ENCODE measurements at places on chromosomes 12 and 14.

DNA sequence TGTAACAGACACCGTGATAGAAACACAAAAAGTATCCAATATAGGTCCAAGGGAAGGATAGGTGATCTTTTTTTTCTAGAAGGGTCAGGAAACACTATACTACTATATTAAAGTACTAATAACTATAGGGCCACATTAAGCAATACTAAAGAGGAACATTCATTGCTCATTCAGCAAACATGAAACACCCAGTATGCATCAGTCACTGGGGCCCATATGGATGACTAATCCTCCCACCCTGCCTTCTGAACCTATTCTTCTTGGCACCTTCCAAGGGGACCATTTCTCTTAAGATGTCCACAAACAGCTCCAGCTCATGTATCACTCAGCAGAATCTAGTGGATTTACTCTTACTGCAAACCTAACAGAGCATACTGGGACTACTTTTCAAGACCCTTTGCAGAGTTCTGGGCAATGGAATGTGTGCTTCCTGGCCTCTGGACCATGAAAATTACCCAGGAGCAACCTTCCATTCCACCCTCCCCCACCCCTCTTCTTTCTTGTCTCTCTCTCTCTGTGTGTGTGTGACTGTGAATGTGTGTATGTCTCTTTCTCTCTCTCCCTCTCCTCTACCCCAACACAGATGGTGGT lies 187.9 kb downstream of the EPS8 start:
- DNase-seq: no peak

DNA sequence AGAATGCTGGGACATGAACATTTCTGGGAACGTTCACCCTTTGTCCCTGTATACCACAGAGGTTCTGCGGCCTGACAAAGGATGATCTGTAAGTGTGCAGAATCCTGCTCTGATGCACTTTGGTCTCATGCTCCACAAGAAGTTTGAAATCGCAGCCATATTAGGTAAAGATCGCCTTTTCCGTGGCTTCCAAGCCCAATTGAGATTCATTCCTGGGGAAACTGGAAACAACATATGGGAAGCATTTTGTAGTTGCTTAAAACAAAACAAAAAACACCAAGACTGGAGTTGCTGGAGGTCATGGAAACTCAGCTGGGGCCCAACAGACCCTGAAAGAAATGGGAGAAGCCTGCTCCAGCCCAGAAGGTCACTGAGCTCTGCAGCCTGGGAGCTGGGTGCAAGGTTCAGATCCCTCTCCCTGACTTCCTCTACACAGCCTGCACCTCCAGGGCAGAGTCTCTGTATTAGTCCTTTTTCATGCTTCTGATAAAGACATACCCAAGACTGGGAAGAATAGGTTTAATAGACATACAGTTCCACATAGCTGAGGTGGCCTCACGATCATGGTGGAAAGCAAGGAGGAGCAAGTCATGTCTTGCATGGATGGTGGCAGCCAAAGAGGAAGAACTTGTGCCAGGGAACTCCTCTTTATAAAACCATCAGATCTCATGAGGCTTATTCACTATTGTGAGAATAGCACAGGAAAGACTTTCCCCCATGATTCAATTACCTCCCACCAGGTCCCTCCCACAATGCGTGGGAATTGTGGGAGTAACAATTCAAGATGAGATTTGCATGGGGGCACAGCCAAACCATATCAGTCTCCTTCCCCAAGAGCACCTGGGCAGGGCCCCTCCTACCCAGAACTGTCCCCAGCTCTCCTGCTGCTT lies 60.8 kb upstream of the CHGA start:
- no peak for DNase-seq

DNA sequence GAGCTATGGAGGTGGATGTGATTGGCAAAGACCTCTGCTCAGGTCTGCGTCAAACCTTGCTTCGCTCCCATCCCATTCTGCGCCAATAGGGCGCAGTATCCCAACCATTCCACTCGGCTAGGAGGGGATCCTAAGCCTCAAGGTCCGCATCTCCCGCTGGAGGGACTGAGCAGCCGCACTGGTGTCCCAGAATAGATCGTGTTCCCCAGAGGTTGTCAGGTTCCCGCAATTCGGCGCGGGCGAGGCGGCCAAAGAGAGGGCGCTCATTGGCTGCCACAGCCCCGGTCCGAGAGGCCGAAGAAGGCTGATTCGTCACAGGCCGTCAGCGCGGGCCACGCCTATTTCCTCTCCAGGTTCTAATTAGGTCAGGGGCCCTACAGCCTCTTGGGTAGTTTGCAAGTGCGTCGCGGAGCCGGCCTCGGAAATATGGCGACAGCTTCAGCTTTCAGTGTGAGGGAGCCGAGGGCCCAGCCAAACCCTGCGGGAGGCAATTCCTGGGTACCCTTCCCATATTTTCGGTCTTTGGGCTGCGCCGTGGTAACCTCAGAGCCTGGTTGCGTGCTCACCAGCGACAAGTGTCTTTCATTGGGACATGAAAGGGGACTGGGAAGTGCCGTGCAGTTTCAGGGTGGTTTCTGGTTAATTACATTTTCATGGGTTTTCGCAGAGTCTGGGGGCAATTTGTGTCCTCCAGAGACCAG lies 5.0 kb downstream of the OR10AD1 start:
- no peak for DNase-seq

- DNase-seq: no peak
Measured at GRCh38 chr12:123956249-123956648, 16.4 kb downstream of the CCDC92 start.

DNA sequence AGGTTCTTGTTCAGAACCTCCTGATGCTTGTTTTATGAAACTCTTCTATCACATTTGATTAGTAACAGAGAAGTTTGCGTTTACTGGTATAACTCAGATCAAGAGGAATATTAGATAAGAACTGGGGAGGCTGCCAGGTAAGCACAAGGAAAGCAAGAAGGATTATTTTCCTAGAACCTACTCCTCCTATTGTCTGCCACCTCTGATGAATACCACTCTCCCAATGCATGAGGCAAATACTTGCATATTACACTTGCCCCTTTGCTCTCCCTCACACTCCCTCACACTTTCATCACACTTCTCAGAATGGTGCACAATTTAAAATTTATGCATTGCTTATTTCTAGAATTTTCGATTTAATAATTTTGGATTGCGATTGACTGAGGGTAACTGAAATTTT lies 43.6 kb downstream of the LIN7A start:
- no peak for DNase-seq

DNA sequence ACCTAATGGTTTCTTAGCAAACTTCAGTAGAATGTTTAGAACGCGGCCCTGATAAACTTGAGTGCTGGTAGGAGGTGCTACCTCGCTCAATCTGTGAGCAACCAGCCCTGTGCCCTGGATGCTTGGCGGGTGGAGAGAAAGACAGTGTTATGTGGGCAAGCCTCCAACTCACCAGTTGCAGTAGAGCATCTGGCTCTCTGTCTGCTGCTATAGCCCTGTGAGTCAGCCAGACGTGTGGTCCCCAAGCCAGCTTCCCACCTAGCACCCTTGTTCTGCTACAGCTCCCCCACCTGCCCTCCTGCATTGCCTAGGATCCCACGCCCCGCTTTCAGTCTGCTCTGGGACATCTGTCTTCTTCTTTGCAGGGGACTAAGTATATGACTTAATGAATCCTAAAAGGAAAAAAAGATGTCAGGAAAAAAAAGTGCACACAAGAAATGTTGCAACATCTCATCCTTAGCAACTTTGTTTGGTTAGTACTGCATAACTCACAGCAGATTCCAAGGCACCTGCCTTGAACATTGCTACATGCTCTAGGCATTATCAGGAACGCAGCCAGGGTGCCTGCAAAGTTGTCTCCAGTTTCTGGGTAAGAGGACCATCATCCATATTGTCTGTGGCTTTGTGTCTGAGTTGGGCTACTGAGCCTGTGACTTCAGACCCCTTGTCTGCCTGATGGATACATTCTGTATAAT lies 13.6 kb downstream of the SNRNP35 start:
- DNase-seq: no peak

DNA sequence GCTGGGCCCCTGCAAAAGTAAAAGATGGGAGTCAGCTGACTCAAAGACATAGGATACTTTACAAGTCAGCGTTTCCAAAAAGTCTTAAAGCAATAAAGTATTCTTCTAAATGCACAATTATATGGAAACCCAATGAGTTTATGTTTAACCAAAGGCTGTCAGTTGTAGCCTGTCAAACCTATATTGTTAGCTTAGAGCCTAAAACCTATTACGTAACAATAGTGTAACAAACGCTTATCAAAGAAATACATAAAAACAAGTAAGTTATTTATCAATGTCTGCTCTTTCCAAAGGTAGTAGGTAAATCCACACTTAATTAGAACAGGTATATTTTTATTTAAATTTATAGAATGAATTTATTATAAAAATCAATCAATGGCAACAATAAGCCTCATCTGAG lies 15.9 kb upstream of the SOS2 start:
- no peak for DNase-seq

DNA sequence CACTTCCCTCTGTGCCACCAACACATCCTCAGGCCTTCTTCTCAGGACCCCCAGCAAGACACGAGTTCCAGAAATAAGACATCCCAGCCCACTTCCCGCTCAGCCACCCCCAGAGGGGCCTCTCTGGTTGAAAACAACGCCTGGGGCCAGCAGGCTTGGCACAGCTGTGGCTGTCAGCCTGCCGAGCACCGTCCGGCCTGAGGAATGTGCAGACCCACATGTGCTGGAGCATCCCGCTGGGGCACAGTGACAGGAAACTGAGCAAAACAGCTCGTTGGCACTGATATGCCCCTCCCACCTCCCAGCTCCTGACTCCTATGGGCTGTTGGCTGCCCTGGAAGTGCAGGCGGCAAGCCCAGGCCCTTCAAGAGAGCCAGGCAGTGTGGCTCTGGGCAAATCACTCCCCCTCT lies 1.4 kb downstream of the SYNE3 start:
- no peak for DNase-seq

DNA sequence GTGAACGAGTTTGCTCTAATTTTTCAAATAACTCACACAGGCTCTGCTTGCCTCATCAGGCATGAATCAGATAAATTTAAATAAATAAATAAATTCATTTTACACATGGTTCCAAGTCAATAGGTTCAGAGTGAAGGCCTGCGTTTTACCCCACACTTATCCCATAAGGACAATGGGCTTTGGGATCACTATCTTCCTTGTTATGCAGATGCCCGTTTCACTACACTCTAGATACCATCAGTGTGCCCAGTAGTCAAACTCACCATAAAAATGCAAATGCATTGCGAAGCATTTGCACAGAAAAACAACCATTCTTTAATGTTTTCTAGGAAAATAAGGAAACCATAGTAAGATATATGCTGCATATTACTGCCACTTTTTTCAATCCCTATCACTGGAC lies 155.9 kb upstream of the CCDC196 start:
- DNase-seq: no peak

DNA sequence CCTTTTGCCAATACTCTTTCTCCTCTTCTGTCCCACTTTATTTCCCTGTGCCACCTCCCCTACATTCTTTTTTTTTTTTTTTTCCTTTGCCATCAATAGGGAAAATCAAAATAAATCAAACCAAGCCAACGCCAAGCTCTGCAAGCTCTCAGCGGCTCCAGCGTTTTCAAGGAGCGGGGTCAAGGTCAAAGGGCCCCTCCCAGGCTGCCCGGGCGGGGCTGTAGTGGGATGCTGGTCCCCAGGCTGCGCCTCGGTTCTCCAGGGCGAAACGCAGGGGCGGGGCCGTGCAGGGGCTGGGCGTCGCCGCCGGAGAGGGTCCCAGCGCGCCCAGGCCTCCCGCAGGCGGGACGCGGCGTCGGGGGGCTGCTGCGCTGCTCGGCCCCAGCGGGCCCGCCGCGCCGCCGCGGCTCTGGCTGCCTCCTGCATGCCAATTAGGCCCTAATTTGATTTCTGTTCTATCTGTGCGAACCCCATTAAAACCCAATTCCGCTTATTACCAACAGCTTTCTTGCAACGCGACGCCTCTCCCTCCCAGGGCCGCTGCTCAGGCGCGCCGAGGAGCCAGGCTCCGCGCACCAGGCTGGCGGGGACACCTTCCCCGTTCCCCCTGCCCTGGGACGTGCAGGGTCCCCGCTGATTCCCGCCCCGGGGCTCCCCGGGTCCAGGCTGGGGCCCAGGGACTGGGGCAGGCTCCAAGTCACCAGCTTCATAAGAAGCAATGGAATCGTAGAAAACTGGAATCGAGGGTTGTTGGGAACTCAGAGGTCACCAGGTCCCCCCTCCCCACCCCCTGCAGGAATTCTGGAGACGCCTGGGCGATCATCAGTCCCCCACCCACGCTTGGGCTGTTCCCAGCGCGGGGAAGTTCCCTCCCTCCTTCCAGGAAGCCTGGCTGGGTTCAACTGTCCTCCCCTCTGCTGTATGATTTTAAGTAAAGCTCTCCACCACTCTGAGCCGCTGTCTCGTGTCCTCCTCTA lies 50.7 kb upstream of the MAP1LC3B2 start:
- no peak for DNase-seq

GRCh38 chr12:73726881-73727280 lies 810.8 kb upstream of the ATXN7L3B start:
- DNase-seq: no peak

DNA sequence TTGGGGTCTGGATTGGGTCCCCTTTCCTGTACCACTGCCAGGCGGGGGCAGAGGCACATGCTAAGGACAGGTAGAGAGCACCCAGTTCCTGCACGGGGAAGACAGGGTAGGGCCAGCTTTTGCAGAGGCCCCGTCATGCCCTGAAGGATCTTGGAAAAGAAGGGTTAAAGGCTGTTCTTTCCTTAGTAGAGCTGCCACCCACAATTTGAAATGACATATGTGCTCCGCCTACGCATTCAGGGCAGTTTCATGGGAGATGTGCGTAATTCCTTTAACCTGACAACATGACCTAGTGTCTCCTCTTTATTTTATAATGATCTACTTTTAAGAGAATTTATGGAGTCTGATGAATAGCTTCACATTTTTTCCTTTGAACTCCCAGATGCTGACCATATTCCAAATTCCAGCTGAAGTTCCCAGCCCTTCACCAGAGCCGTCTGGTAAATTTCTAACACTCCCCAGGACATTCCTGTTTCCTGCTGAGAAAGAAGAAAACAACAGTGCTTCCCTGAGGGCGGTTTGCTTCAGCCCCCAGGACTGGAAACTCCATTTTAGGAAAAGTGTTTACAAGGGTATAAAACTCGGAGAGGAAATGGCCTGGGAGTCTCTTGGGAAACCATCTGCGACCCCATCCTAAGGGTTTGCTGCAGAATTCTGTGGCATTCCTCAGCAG lies 58.9 kb upstream of the PLEKHG3 start:
- DNase-seq: no peak

DNA sequence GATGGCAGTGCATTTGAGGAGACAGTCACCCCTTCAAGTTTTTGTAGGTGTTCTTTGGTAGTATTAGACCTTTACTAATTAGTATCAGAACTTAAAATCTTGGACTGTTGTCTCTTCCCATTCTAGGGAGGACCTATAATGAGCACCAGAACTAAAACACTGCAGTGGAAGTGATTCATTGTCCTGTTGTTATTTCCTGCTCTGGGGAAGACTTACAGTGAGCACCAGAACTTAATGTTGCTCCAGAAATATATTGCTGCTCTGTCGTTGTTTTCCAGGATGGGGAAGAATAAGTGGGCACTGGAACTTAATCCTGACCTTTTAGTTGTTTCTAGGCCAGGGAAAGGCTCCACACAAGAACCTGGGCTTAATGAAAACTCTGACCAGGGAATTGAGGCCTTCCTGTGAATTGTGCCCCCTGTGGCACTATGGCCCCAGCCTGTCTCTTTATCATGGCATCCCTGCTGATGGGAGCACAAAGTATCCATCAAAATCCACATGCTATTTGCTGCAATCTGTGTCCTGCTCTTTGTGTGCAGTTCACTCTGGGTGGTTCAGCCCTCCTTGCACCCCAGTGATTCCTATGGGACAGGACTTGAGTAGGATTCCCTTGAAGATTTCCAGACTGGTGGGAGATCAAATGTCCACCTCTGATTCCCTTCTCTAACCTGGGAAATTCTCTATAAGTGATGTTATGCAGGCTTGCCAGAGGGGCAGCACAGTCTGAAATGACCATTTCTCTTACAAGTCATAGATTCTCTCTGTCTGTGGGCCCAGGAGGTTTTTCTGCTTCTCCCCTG lies 175.8 kb downstream of the PAWR start:
- DNase-seq: no peak

Data from cortex of kidney (tissue), 1 donor.